ENCODE measurements at places on chromosomes 6 and 20. TPM values are rescaled to one million over a fixed set of nuclear protein-coding genes. Genes with fewer than 3 reads are reported as not detected.

GRCh38 chr6:114785235-114786127, 442.7 kb upstream of the HS3ST5 start:
- no peak for DNase-seq

DNA sequence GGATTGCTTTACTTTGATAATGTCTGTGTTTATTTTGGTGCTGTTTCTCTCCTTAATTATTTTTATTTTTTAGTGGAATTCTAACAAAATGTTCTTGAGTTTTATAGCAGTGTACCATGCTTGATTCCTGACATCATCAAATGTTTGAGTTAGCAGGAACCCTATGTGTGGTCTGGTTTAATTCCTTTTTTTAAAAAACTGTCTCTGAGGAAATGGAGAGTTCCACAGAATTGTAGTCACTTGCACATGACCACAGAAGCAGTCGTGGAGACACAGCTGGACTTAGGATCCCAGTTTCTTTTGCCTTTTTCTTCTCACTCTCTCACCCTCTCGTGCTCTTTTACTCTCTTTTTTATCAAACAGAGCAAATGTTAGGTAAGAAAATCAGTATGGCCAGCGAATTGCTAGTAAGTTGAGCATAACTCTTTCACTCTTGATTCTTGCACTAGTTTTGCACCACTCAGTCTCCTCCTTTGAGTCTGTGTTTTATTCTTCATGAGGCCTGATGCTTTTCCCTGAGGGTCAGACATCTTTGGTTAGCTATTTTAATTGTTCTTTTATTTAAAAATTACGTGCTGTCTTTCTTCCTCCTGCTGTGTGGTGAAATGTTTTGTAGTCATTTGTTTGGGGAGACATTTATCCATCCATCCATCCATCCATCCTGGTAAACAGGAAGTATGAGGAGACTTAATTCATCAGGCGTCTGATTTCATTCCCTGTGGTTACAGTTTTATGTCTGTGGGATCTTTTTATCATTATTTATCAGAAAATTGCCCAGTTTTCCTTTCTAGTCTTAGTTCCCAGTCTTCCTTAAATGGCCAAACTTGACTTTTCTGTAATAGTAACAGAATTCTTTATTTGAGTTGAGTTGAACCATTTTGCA, 83.0 kb downstream of the SCAF8 start:
- DNase-seq, result no peak

DNA sequence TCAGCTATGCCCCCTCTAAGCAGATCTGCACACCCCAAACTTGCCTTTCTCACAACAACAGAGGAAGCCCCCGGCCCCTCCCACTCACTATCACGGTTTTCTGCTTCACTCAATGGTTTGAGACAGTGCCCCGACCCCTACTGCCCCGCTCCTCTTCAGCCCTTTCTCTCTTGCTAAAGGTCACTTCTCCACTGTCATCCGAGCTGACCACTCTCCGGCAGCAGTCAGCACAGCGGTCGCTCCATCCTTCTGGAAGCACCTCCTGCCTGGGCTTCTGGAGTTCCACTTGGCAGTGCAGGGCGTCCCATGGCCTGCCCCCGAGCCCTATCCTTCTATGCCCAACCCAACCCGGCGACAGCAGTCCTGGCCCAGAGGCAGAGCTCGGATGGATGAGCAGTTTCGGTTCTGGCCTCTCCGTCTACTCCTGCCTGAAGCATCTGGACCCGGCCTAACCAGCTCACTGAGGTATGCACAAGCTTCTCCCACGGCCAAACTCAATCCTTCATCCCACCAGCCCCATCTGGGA, 4.1 kb downstream of the CTSZ start:
- no peak for DNase-seq

- no peak for DNase-seq
Measured at GRCh38 chr6:139156102-139156501, 21.2 kb downstream of the HECA start.

- DNase-seq, result no peak
Measured at GRCh38 chr6:2738373-2738979, 12.2 kb downstream of the MYLK4 start.

- no peak for DNase-seq
Measured at GRCh38 chr6:17630511-17631073, 30.5 kb downstream of the FAM8A1 start.

DNA sequence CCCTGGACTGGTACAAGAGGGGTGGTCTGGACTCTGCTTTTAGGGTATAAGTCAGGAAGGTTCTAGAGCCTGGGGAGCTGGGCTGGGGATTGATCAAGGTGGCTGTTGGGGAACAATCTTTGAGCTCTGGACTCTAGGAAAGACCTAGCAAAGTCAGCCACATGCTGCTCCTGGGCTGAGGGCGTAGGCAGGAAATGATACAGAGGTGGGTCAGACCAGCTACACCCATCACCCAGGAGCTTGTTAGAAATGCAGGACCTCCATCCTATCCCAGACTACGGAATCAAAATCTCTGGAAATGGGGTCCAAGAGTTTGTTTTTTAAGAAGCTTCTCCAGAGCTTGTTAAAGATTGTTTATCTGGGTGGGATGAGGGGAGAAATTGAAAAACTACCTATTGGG, 9.4 kb downstream of the ADTRP start:
- DNase-seq, result no peak

DNA sequence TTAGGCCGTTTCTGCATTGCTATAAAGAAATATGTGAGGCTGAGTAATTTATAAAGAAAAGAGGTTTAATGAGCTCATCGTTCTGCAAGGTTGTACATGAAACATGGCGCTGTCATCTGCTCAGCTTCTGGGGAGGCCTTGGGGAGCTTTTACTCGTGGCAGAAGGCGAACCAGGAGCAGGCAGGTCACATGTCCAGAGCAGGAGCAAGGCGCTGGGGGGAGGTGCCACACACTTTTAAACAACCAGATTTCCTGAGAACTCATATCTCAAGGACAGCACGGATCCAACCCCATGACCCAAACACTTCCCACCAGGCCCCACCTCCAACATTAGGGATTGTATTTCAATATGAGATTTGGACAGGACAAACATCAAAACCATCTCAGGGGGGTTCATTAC, 6.4 kb upstream of the SLC13A3 start:
- no peak for DNase-seq

GRCh38 chr20:52342913-52343312, 151.3 kb upstream of the ZFP64 start:
- no peak for DNase-seq

DNA sequence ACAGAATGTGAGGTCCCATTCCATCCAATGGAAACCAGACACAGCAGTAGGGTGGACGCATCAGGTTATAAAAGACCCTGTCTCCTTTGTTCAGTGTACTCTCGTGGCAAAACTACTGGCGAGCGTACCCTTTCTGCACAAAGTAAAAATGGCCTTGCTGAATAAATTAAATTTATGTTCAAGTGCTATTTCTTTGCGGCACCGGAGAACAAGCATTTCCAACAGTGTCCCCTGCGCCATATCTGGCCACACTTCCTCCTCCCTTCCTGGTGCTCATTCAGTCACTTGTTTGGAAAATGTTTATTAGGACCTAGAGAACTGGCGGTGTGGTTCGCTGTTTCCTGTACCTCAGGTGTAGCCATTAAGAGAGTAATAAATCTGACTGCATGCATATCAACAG, 46.9 kb upstream of the DACT2 start:
- DNase-seq, result no peak

- DNase-seq, result no peak
Measured at GRCh38 chr6:34795836-34796425, 4.0 kb downstream of the BLTP3A start.

DNA sequence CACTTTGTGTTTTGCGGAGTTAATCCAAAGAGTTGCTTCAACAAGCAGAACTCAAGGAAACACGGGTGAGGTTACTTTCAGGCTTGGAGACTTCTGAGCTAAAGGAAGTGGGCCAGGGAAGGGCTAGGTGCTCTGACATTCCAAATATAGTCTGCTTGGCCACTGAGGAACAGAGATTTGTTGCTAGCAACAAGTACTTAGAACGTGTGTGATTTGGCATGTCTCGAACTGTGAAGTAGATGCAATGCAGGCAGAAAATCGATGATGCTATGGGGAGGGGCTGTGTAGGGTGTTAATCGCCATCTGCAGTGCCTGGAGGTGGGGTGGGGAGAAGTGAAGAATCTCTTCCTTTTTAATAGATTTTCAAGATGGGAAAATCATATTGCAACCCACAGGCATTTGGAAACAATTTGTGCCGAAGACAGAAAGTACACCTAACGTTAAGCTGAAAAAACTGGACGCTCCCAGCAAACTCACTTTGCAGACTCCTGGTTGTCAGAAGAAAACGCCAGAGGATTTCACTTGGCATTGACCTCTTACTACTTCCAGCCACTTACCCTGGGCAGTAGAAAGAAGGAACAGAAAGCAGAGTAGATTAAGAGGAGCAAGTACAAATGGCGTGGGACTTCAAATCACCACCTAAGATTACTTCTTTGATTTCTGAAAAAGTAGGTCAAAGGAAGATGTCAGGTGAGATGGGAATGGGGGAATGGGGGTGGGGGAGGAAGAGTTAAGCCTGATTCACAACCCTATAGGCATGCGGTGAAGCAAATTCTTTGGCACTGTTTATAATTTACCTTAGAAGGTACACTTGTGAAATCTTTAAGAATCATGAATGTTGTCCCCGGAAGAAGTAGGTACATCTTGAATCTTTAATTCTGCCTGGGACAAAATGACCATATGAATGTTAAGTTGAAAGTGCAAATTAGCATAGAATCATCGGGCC, 314.1 kb downstream of the CD83 start:
- DNase-seq, result no peak

- no peak for DNase-seq
Measured at GRCh38 chr6:125850361-125850760, 59.6 kb downstream of the NCOA7 start.

DNA sequence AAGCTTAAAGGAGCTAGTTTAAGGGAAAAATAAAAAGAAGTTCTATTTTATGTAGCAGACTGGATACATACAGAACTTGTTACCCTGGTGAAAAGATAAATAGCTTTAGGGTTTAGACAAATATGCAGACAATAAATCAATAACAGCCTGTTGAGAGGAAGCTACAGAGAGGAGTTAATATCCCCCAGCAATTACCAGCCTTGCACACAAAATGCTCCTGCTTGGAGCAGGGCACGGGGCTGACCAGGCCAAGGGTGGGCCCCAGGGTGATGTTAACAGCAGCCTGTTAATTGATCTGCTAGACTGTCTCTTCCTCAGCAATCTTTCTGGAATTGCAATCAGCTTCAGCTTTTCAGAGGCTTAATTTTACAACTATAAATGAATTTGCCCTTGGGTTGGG, 125.1 kb upstream of the SOX4 start:
- DNase-seq, result no peak

DNA sequence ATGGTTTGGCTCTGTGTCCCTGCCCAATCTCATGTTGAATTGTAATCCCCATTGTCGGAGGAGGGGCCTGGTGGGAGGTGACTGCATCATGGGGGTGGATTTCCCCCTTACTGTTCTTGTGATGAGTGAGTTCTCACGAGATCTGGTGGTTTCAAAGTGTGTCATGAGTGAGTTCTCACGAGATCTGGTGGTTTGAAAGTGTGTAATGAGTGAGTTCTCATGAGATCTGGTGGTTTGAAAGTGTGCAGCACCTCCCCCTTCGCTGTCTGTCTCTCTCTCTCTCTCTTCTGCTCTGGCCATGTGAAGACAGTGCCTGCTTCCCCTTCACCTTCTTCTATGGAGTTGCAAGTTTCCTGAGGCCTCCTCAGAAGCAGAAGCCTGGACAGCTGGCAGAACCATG, 87.6 kb downstream of the MYLK4 start:
- DNase-seq, result no peak

GRCh38 chr20:45235995-45236394, 14.8 kb downstream of the SEMG2 start:
- DNase-seq, result no peak

- DNase-seq, result no peak
Measured at GRCh38 chr6:21202521-21202920, 391.0 kb upstream of the SOX4 start.

Gene RAB32
- 131 TPM for total RNA-seq

Gene SCUBE3
- total RNA-seq, result 1.4 TPM

Gene CFAP206
- 0.07 TPM for total RNA-seq

Gene RRAGD
- total RNA-seq, result 35.4 TPM

Gene SOX18
- total RNA-seq, result 0.07 TPM

Gene PDE10A
- 13.0 TPM for total RNA-seq

Gene C20orf202
- total RNA-seq, result not detected

Gene ERVFRD-1
- total RNA-seq, result not detected

Gene DNMT3B
- 7.5 TPM for total RNA-seq

Gene SIM1
- total RNA-seq, result 2.0 TPM

Gene KCNB1
- not detected for total RNA-seq

Gene GDAP1L1
- not detected for total RNA-seq
